ENCODE measurements at places on chromosomes 5 and 9.

- no peak for DNase-seq
Measured at GRCh38 chr5:58156973-58157701, 302.7 kb downstream of the PLK2 start.

- DNase-seq = peak; percentile 74
Measured at GRCh38 chr9:99851500-99851822, 29.8 kb downstream of the NR4A3 start.

DNA sequence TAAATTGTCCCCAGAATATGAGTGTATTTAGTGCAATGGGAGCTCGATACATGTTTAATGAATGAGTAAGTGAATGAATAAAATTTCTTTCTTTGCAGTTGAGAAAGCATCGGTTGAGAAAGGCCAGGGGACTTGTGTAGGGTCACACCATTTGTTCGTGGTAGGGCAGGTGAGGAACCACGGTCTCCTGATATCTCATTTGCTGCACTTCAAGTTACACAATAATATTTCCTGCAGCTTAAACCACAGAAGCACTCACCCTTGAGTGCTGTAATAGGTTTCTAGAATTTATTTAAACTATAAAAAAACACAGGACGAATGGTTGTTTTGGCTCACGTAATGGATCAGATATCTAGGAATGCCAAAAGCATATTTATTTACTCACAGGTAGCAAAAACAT lies 429.8 kb downstream of the SPATA31D1 start:
- no peak for DNase-seq

- no peak for DNase-seq
Measured at GRCh38 chr9:88396836-88397577, 8.8 kb downstream of the SPIN1 start.

DNA sequence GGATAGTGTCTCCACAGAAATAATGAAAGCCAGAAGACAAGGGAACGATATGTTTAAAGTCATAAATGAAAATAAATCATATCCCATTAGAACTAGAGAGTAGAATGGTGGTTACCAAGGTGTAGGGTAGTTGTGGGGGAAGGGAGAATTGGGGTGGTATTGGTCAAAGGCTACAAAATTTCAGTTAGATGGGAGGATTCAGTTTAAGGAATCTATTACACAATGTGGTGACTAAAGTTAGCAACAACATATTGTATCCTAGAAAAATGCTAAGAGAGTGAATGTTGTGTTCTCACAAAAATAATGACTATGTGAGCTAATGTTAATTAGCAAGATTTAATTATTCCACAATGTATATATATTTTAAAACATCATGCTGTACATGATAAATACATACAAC lies 27.8 kb upstream of the LARP1 start:
- DNase-seq = no peak

GRCh38 chr9:108842610-108843295 lies 13.0 kb downstream of the ACTL7B start:
- peak; percentile 38 for DNase-seq

DNA sequence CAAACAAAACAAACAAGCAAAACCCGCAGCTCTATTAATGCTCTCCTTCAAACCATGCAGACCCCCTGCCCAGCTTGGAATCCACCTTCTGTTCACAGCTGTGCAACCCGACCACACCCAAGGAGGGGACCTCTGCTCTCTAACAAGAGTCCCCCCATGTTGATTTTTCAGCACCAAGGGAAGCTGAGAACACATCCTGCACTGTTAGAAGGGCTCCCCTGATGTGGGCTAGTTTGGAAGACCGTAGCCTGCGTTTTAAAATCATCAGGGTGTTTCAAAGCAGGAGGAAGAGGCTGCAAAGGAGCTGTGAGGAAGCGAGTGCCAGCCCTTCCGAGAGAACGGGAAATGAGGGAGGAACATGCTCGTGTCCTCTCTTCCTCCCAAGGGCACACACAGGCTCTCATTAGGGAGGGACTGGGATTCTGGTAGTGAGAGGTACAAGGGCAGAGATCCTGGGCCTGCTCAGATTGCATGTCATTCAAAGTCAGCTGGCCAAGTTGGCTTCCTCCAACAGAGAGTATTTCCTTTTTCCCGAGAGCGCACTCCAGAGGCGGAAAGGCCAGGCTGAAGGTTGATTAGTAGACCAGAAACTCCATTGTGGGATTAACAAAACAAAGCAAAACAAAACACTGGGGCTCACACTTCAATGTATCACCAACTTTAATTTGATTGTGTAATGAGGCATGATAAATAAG lies 185.9 kb downstream of the SEMA6A start:
- DNase-seq = no peak

DNA sequence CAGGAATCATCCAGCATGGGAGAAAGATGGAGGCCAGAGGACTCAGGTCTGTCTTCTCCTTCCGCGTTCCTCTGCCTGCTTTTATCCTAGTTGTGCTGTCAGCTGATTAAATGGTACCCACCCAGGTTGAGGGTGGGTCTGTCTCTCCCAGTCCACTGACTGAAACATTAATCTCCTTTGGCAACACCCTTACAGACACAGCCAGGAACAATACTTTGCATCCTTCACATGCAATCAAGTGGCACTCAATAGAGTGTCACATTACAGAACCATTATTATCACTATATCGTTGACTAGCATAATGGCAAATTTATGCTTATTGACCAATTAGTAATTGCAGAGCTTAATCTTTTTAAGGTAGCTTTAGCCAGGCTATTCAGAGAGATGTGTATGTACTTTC lies 64.8 kb downstream of the UNC13B start:
- no peak for DNase-seq

DNA sequence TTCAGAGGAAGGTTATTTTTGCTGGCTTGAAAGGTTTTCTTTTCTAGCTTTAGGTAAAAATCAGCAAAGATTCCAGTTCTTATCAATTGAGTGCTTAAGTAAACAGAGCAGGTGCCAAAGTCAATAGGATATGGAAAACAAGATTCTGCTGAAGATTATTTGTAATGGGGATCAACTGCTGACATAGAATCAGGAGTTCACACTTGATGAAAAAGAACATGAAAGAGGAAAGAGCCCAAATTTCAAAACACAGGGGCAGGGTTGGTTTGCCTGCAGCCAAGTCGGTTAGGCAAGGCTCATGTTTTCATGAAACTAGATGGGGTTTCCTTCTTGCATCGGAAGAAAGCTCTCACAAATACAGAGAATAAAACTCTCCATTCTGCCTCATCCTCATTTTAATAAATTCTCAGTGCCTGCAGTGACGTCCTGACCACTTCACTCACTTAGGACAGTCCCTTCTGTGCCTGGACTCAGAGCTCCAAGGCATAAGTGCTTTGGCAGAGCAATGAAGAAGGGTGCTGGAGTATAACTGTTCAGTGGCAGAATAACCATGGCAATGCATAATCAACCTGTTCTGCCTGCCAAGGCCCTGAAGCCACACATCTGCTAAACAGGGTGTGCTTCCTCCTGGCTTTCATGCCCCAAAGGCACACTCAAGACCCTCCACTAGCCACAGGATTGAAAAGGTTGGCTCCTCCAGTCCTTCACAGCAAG lies 179.6 kb downstream of the GNAQ start:
- DNase-seq = no peak

DNA sequence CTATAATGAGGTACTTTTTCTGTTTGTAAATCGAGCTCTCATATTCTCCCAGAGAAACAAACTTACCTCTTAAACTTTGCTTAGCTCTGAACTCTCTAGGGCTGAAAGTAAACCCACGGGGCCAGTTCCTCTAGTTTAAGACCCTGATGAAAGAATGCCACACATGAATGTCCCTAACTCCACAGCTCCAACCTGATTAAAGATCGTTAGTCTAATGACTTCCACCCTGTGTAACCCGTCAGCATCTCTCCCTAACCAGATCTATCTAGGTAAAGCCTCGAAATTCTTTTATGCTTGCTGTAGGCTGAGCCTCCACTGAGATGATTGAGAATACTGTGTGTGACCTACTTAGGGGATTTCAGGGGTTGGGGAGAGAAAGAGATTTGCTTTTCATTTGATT lies 27.0 kb downstream of the ADRA1B start:
- no peak for DNase-seq

DNA sequence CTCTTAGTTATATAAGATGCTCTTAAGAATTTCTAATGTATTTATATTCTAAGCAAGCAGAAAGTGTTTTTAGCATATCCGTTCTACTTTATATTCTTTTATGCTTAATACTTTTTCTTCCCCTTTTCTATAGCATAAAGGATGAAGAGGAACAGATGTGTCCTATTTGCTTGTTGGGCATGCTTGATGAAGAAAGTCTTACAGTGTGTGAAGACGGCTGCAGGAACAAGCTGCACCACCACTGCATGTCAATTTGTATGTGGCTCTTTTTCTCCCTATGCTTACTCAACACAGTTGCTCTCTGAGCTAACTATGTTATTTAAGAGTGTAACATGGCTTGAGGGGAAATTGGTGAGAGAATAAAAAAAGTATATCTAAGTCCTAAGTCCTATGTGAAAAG lies 37.6 kb upstream of the SETD9 start:
- DNase-seq = no peak

- DNase-seq = no peak
Measured at GRCh38 chr5:136780518-136780917, 415.2 kb upstream of the TRPC7 start.

- DNase-seq = no peak
Measured at GRCh38 chr9:81622471-81623255, 66.7 kb downstream of the TLE1 start.

- DNase-seq = no peak
Measured at GRCh38 chr5:154461531-154461930, 15.7 kb downstream of the SAP30L start.

GRCh38 chr9:105376893-105377292 lies 70.9 kb upstream of the FSD1L start:
- DNase-seq = no peak

GRCh38 chr5:56615361-56616153 lies 199.8 kb upstream of the MAP3K1 start:
- no peak for DNase-seq

GRCh38 chr9:34577400-34578240 lies 11.9 kb downstream of the CNTFR start:
- DNase-seq = no peak

- no peak for DNase-seq
Measured at GRCh38 chr5:149731332-149731616, 1.2 kb downstream of the PPARGC1B start.

DNA sequence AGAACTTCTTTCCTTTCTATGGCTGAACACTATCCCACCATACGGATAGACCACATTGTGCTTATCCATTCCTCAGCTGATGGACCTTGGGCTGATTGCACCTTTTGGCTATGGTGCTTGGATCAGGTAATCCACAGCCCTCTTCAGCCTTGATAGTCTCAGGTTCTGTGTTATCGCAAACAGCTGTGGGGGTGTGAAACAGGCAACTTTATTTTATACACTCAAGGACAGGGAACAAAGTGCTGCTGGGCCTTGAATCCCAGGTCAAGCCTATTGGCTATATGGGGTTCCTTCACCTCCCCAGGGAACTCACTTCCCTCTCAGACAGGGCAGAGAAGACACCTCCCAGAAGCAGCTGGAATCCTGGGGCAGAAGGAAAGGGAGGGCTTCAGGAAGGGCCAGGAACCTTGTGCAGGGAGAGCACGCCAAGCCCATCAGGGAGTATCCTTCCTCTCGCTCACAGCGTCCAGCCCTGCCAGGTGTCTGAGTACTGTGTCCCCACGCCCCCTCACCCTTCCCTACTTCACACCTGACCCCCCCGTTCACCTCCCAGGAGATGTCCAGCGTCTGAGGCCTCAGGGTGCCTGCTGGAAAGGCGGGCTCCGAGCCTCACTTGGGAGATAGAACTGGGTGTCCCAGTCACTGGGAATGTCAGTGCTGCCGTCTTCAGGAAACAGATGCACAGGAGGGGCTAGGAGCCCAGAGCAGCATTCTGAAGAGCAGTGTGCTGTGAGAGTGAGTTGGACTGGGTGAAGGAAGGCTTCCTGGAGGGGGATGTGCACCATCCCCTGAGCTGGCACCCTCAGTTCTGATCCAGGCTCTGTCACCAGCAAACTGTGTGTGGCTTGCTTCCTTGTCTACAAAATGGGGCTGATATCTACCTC lies 32.8 kb downstream of the AFAP1L1 start:
- DNase-seq = no peak

DNA sequence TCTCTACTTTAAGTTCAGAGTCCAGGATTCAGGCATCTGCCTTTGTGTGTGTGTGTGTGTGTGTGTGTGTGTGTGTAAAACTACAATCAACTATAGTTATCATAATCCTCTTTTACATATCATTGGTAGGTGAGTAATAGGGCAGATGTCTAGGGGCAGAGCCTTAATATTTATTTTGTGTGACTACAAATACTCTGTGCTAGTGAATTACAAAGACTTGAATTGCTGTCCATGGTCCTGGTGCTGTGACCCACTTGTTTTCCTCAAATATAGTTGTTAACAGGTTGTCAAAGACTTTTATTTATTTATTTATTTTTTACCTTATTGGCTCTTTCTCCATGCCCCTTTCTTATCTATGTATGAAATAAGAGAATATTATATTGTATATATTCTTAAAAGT lies 196.8 kb downstream of the ANXA1 start:
- DNase-seq = no peak

DNA sequence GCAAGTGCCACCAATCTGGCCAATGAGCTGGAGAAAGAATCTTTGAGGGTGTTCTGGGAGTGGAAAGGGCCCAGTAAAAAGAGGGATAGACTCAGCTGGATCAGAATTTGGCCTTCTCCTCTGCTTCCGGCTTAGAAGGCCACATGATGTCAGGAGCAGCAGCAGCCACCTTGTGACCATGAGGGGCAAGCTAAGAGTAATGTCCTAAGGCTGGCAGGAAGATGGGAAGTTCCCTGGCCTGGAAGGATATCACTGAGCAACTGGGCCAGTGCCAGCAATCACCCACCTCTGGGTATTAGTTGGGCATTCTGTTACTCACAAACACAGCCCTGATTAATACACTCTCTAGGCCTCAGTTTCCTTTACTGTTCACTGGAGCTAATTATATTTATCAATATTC lies 44.2 kb downstream of the TSPAN17 start:
- DNase-seq = no peak

DNA sequence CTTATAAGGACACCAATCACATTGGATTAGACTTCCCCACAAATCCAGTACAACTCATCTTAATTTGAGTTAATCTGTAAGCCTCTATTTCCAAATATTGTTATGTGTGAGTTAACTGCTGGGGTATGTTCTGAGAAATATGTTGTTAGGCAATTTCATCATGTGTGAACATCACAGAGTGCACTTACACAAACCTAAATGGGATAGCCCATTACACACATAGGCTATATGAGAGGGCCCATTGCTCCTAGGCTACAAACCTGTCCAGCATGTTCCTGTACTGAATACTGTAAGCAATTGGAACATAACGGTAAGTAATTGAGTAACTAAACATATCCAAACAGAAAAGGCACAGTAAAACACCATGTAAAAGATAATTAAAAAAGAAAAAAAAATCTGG lies 19.1 kb upstream of the ARSI start:
- DNase-seq = no peak
